ENCODE measurements at places on chromosomes 6 and 20.

GRCh38 chr20:14441201-14441600, 103.8 kb upstream of the FLRT3 start:
- no peak for DNase-seq

DNA sequence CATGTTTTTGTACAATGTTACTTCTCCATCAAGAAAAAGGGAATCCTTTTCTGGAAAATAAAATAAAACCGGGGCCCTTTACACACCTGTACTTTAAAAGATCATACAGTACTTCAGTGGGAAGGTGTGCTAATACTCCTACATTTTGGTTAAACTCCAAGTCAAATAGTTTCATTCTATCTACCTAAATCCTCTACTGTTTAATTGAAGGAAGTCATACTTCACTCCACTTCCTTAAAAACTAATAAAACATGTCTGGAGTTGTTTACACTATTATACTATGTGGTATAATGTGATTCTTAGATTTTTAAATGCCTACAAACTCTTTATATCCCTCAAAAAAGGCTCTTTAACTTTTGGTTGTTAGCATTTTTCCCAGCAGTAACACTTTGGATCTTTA, 18.6 kb upstream of the HBS1L start:
- no peak for DNase-seq

GRCh38 chr6:64010010-64010409, 374.4 kb downstream of the PHF3 start:
- no peak for DNase-seq

DNA sequence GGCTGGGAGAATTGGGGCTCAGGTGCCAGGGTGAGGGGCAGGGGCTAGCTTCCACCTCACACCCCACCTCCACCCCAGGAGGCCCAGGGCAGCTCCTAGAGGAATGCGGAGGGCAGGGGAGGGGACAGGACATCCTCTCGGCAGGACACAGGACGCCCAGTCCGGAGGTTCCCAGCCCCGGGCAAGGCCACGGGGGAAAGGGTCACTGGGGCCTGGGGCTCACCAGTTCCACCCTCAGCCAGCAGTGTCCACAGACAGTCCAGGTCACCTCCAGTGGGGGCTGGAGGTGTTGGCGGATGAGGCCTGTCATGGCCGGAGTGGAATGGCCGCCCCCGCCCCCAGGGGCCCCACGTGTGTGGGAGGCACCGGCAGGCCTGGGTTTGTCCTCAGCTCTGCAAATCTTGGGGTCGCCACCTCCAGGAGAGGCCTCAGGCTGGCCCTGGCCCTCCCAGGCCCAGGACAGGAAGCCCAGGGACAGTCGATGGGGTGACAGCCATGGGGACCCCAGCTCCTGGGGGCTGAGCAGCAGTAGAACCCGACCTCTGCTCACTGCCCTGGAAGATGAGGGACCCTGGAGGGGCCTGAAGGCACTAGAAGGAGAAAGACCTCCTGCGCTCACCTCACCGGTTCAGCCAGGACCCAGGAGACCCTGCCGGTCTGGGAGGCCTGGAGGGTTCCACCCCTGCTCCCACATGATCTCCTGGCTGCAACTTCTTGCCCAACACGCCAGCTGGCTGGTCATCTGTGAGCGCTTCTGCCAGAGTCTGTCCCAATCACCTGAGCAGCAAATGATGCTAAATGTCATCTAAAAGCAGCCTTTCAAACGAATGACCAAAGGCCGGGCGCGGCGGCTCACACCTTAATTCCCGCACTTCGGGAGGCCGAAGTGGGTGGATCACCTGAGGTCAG, 13.0 kb upstream of the ABHD16B start:
- no peak for DNase-seq

- no peak for DNase-seq
Observed at GRCh38 chr6:158496700-158497099, 63.2 kb upstream of the TMEM181 start.

DNA sequence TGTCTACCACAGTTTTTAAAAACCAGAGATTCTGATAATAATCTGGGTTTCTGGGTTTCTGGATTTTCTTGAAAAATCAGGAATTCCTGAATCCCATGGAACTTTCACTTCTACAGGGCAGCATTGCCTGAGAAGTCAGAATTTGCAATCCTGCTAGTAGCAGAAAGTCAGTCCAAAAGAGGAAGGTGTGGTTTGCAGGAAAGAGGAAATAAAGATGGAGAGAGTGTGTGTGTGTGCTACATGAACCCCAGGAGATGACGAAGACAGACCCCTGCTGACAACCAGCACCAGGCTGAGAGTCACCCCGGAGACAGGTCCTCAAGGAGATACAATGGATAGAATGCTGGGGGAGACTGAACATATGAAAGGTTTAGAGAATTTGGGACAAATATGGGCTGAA, 44.9 kb downstream of the PRND start:
- DNase-seq = no peak

GRCh38 chr6:116691154-116691553, 10.1 kb downstream of the KPNA5 start:
- no peak for DNase-seq

DNA sequence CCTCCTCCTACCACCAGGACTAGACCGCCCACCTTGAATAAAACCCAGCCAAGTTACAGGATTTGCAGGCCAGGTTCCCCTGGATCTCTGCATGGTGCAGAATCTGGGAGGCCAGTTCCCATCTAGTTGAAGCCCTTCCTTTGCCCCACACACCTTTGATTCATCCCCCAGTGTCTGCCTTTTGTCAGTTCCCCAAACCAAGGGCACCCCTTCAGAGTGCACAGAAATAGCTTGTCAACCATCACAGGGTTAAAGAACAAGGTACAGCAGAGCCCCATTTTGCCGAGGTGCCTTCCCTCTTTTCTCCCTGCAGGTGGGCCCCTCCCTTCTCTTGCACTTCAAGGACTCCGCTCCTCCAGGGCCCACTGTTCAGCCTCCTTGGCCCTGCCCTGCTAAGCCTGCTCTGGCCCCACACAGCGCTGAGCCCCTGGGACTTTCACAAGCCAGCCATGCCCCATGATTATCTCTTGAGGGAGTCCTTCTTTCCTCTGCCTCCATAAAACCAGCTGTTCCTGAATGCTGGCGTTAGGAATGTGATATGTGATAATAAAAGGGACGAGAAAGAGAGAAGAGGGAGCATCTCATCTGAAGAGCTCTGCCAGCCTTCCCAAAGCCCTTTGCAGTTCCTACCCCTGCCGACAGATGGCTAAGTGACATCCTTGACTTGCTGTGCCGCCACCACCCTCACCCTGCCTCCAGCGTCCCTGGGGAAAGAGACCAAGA, 280.3 kb downstream of the CDC5L start:
- DNase-seq = no peak

DNA sequence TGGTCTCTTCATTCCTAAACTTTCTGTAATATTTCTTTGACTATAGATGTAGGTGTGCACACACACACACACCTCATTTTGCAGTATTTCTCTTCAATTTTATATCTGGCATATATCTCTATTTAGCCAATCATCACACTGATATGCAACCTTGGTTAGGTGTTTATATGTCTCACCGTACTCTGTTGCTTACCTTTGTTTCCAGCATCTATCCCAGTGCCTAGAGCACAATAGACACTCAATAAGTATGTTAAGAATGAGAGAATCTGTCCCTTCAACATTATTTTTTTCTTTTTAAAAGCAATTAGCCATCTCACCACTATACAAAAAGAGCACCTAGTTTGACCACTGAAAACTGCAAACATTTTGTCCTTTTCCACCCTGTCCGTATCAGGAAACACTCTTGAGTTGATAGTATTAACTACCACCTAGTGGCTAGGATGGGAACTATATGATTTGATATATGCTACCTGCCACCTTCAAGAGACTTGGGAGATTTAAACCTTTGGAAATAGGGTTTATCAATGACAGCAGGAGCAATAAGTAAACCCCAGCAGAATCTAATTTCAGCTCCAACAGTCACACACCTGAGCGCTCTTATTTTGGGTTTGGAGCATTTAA, 48.7 kb upstream of the RSPO3 start:
- no peak for DNase-seq

DNA sequence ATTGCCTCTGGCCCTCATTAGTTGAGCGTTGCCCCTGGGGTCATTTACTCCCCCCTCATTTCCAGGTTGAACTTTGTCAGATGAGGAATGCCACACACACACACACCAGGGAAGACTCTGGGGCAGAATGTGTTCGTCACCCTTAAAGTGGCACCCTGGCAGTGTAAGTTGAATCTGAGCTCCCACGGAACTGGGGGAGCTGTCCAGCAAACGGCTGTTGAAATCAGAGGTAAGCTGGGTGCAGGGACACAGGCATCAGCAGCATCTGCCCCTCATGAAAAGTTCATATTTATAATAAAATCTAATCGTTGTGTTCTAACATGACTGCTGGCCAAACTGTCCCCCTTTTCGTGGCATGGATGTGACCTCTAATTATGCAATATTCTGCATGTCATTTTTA, 4.3 kb upstream of the MC3R start:
- DNase-seq = no peak

DNA sequence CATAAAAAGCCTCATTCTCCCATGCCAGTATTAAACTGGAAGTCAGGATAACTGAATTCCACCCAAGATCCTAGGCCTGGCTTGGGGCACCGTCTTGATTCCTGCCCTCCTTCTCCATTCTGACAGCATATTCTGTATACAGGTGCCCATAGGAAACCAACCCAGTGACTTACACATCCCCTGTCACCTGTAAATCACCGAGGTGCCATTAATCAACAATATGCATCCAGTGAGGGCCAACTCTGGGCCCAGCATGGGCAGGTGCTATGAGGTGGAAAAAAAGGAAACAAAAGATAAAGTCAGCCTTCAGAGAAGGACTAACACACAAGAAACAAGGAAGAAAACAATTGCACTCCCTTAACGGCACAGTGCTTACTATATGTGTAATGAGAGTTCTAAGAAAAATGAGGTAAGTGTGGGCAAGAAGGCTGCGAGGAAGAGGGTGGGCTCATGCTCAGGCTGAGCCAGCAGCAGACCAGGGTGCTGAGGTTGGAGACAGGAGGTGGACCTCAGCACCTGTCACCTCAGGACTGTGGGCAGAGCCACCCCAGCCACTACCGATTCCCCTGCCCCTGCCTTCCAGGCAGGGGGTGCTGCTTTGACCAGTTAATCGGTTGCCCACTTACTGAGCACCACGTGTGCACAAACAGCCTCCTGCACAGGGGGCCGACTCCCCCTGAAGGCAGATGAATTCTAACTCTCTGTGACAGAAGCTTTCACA, 105.9 kb downstream of the TRERF1 start:
- no peak for DNase-seq

- no peak for DNase-seq
Observed at GRCh38 chr6:155466539-155466938, 10.9 kb upstream of the NOX3 start.

- DNase-seq = no peak
Observed at GRCh38 chr20:58870293-58871014, 17.9 kb downstream of the GNAS start.

- DNase-seq = no peak
Observed at GRCh38 chr20:45949542-45950329, 15.3 kb downstream of the PCIF1 start.

DNA sequence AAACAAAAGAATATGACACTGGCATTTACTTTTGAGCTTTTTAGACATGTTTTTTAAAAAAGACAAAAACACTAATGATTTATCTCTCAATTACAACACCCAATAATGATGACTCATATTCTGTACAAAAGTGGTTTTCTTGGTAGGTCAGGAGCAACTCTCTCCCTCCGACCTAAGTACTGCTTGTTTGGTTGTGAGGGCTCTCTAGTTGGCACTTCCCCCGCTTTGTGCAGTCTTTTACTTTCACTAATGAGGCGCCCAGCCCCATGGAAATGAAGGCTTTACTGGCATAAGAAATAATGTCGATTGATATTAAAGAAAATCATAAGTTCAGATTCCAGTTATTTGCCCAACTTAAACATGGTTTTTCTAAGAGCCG, 1.3 kb downstream of the KPNA5 start:
- DNase-seq = no peak

GRCh38 chr6:90274451-90275030, 22.1 kb downstream of the BACH2 start:
- DNase-seq = no peak

DNA sequence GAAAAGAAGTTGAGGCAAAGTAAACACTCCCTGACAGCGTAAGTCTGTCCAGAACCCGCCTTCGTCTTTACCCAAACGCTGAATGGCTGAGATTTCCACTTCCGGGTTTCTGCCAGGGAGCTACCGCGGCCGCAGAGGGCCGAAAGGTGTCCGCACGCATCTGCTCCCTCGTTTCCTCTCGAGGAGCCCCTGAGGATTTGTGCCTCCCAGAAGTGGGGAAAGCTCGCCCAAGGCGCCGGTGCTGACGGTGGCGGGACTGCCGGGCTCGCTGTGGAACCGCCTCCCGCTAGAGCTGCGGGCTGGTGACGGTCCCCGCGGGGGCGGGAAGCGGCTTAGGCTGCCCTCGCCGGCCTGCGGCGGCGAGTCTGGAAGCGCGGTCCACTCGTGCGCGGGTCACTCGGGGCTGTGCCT, 1760.2 kb upstream of the DEFB115 start:
- DNase-seq = no peak

- peak; percentile 74 for DNase-seq
Observed at GRCh38 chr20:44388466-44389023, 33.0 kb downstream of the HNF4A start.

- DNase-seq = no peak
Observed at GRCh38 chr6:32117461-32117860, 8.3 kb upstream of the TNXB start.

DNA sequence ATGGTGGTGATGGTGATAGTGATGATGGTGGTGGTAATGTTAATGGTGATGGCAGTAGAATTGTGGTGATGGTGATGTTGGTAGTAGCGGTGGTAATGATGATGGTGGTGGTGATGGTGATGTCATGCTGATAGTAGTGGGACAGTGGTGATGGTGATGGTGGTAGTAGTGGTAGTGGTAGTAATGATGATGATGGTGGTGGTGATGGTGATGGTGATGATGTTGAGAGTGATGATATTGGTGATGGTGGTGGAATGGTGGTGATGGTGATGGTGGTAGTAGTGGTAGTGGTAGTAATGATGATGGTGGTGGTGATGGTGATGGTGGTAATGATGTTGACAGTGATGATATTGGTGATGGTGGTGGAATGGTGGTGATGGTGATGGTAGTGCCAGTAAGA, 128.8 kb downstream of the LPA start:
- no peak for DNase-seq

- no peak for DNase-seq
Observed at GRCh38 chr6:163285691-163286090, 128.8 kb upstream of the QKI start.

- DNase-seq = no peak
Observed at GRCh38 chr6:123648723-123649122, 12.0 kb upstream of the TRDN start.

DNA sequence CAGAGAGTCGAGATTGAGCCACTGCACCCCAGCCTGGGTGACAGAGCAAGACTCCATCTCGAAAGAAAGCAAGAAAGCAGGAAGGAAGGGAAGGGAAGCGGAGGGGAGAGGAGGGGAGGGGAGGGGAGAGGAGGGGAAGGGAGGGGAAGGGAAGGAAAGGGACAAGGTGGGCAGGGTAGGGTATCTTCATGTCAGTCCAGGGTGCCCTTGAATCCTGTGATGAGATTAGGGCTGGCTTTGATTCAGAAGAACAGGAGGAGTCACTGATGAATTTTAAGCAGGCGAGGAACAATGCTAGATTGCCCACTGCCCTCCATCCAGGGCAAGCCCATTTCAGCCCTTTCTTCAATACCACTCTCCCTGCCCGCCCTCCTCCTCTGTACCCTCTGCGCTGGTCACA, 35.0 kb upstream of the EPB41L1 start:
- no peak for DNase-seq

GRCh38 chr20:61758564-61759200, 307.0 kb downstream of the TAF4 start:
- no peak for DNase-seq
